ENCODE measurements at places on chromosomes 5 and 9. TPM values are rescaled to one million over a fixed set of nuclear protein-coding genes. Genes with fewer than 3 reads are reported as not detected.

Gene GPX3
- total RNA-seq = 8.5 TPM

Gene CYLC2
- total RNA-seq = not detected

Gene GABRA6
- not detected for total RNA-seq

Gene NMUR2
- total RNA-seq = not detected

Gene RGS3
- total RNA-seq = 15.1 TPM

Gene FAM221B
- total RNA-seq = not detected
